GM23248 (cell line): ENCODE measurements at places on chromosomes 16 and 17. TPM values are rescaled to one million over a fixed set of nuclear protein-coding genes. Genes with fewer than 3 reads are reported as not detected.

MT4 gene
- total RNA-seq = not detected in 2 replicates

BICDL2 gene
- 0.11 TPM in 1 of 2 replicates, not detected in the other for total RNA-seq

KRT32 gene
- not detected in 2 replicates for total RNA-seq

HOXB1 gene
- total RNA-seq = not detected in 2 replicates

KRTAP2-1 gene
- total RNA-seq = not detected in 2 replicates

ST6GALNAC2 gene
- 0.65 and 1.4 TPM in 2 replicates for total RNA-seq

NLGN2 gene
- 8.0 and 9.5 TPM in 2 replicates for total RNA-seq

HOXB6 gene
- 3.8 and 7.5 TPM in 2 replicates for total RNA-seq

HBZ gene
- not detected in 2 replicates for total RNA-seq

METRNL gene
- 305 and 319 TPM in 2 replicates for total RNA-seq

DPEP1 gene
- total RNA-seq = not detected in 2 replicates

RGS9 gene
- total RNA-seq = 0.43 TPM in 1 of 2 replicates, not detected in the other

FKBP10 gene
- 750 and 759 TPM in 2 replicates for total RNA-seq

MILR1 gene
- 4.7 and 11.7 TPM in 2 replicates for total RNA-seq

KRT20 gene
- not detected in 2 replicates for total RNA-seq

PNMT gene
- total RNA-seq = not detected in 2 replicates

CXCL16 gene
- 1.6 and 2.5 TPM in 2 replicates for total RNA-seq

ARL5C gene
- not detected in 2 replicates for total RNA-seq

PARD6A gene
- 0.97 TPM in 1 of 2 replicates, not detected in the other for total RNA-seq

YPEL2 gene
- total RNA-seq = 5.8 and 6.6 TPM in 2 replicates

UNKL gene
- total RNA-seq = 13.0 and 15.3 TPM in 2 replicates

SPN gene
- total RNA-seq = not detected in 2 replicates

C1QTNF1 gene
- 12.2 and 14.4 TPM in 2 replicates for total RNA-seq

SYT17 gene
- not detected in 2 replicates for total RNA-seq

KRTAP17-1 gene
- not detected in 2 replicates for total RNA-seq

CES5A gene
- total RNA-seq = not detected in 2 replicates

MTSS2 gene
- total RNA-seq = 13.2 and 23.7 TPM in 2 replicates

PKMYT1 gene
- 11.0 and 15.6 TPM in 2 replicates for total RNA-seq

LHX1 gene
- not detected in 2 replicates for total RNA-seq

C17orf58 gene
- total RNA-seq = 8.0 and 14.3 TPM in 2 replicates

SLX1A gene
- total RNA-seq = 14.3 and 32.6 TPM in 2 replicates

SLFN11 gene
- 49.3 and 59.7 TPM in 2 replicates for total RNA-seq

GRB7 gene
- 0.25 TPM in 1 of 2 replicates, not detected in the other for total RNA-seq

HS3ST2 gene
- total RNA-seq = not detected in 2 replicates

DCXR gene
- total RNA-seq = 75.8 and 83.5 TPM in 2 replicates

RAC3 gene
- total RNA-seq = 5.4 and 7.9 TPM in 2 replicates

KCTD19 gene
- not detected in 2 replicates for total RNA-seq

RFWD3 gene
- total RNA-seq = 18.5 and 28.2 TPM in 2 replicates

SSTR5 gene
- not detected in 2 replicates for total RNA-seq

PRAC2 gene
- total RNA-seq = not detected in 2 replicates
